ENCODE measurements at places on chromosomes 6 and 20. TPM values are rescaled to one million over a fixed set of nuclear protein-coding genes. Genes with fewer than 3 reads are reported as not detected.

The SEMG2 gene
- not detected for total RNA-seq

The TRAM2 gene
- total RNA-seq, result 101 TPM

The KCNS1 gene
- 0.29 TPM for total RNA-seq

The DAAM2 gene
- total RNA-seq, result under 0.01 TPM

The AAR2 gene
- 25.1 TPM for total RNA-seq

The GLP1R gene
- total RNA-seq, result not detected

The OPRL1 gene
- 1.0 TPM for total RNA-seq

The TREML2 gene
- total RNA-seq, result not detected

The NCOA5 gene
- total RNA-seq, result 28.3 TPM

The CLPSL2 gene
- total RNA-seq, result not detected

The GTSF1L gene
- total RNA-seq, result not detected

The BTN1A1 gene
- not detected for total RNA-seq

The TMC2 gene
- not detected for total RNA-seq

The BMP6 gene
- 203 TPM for total RNA-seq

The OVOL2 gene
- not detected for total RNA-seq

The NELFE gene
- 99.7 TPM for total RNA-seq

The C6orf15 gene
- not detected for total RNA-seq

The LIN28B gene
- not detected for total RNA-seq

The MAFB gene
- total RNA-seq, result 1.7 TPM

The NPBWR2 gene
- total RNA-seq, result not detected

The LRRC73 gene
- total RNA-seq, result not detected

The MDFI gene
- 24.6 TPM for total RNA-seq

The GSTA3 gene
- total RNA-seq, result not detected

The FAXC gene
- 0.27 TPM for total RNA-seq

The ULBP3 gene
- total RNA-seq, result 19.4 TPM

The LST1 gene
- 0.29 TPM for total RNA-seq

The FABP7 gene
- total RNA-seq, result not detected

The SLCO4A1 gene
- total RNA-seq, result 5.9 TPM

The JPH2 gene
- not detected for total RNA-seq

The PTCHD4 gene
- total RNA-seq, result 3.2 TPM

The CASS4 gene
- total RNA-seq, result under 0.01 TPM

The CST4 gene
- total RNA-seq, result not detected

The MAP3K7 gene
- total RNA-seq, result 49.1 TPM

The NR2E1 gene
- not detected for total RNA-seq

The GABRR1 gene
- total RNA-seq, result not detected

The RIPPLY2 gene
- not detected for total RNA-seq

The SYCP2 gene
- 0.50 TPM for total RNA-seq

The NAPB gene
- 13.1 TPM for total RNA-seq

The SLC17A1 gene
- not detected for total RNA-seq

The TUBB2B gene
- 2.0 TPM for total RNA-seq

The VGLL2 gene
- not detected for total RNA-seq

The CPNE5 gene
- 9.3 TPM for total RNA-seq

The SPTLC3 gene
- 1.1 TPM for total RNA-seq

The ADAM33 gene
- not detected for total RNA-seq

Data from thoracic aorta endothelial cell (primary cell).